Suppressor macrophage treated with lipopolysaccharide for 1 hour (primary cell): ENCODE measurements at places on chromosomes 2 and 18.

GRCh38 chr2:19426941-19427340 lies 68.5 kb upstream of the OSR1 start:
- no peak for DNase-seq

DNA sequence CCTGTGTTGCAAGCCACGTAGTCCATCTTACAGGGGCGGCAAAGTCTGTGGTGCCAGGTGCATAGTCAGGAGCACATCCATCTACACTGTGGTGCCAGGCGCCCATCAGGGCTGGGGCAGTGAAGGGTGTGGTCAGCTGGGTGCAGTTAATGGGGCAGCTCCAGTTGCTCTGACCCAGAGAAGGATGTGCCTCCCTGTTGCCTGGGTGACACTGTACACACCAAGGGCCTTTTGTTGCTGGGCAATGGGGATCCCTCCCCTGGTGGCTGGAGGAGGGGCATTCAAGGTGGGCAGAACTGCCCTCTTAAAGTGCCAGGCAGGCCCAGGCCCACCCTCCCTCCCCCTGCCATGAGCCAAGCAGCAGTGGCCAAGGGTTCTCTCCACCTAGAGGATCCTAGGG lies 28.3 kb upstream of the IMP4 start:
- DNase-seq = no peak

DNA sequence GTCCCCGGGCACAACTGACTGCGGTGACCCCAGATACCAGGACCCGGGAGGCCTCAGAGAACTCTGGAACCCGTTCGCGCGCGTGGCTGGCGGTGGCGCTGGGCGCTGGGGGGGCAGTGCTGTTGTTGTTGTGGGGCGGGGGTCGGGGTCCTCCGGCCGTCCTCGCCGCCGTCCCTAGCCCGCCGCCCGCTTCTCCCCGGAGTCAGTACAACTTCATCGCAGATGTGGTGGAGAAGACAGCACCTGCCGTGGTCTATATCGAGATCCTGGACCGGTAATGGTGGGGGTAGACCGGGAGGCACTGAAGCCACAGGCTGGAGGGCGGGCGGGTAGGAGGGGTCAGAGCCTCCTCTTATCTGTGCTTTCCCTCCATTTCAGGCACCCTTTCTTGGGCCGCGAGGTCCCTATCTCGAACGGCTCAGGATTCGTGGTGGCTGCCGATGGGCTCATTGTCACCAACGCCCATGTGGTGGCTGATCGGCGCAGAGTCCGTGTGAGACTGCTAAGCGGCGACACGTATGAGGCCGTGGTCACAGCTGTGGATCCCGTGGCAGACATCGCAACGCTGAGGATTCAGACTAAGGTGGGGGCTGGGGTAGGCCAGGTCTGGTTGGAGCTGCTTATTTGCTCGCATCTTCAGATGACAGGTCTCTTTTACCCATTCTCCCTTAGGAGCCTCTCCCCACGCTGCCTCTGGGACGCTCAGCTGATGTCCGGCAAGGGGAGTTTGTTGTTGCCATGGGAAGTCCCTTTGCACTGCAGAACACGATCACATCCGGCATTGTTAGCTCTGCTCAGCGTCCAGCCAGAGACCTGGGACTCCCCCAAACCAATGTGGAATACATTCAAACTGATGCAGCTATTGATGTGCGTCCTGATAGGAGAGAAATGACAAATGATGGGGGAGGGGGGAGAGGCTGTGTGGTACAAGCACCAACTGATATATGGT lies 780 bp downstream of the HTRA2 start:
- DNase-seq = peak; percentile 83

GRCh38 chr2:25132299-25132635 lies 36.1 kb downstream of the POMC start:
- DNase-seq = peak; percentile 28

DNA sequence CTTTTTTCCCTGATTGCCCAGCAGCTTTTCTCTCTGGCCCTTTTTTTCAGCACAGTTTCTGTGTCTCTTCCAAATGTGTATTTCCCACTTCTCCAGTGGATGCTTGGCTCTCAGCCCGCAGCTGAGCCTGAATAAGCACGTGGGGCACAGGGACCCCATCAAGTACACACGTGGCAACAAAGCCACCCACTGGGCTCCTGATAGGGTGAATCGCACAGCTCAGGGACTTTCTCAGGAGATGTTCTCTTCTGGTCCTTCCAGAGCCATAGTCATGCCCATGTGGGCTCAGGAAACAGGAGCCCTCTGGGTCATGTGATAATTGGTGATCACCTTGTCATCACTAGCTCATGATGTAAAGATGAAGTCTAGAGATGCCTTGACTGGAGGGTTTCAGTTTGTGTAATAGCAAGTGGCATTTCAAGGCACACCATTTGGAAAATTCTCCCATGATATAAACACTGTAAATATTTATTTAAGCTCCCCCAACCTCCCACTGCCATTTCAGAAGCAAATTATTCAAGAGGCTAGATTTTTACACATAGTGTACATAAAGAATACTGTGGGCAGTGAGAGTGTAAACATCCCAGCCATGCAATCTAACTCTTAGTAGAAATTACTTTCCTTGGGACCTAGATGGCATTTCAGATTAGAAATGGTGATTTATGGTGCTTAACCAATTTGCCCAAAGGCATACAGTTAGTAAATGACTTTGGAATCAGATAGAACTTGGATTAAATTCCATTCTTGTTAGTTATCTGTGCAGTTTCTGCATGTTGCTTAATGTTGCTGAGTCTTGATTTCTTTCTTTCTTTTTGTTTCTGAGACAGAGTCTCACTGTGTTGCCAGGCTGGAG lies 597.5 kb downstream of the SLC4A3 start:
- DNase-seq = no peak

DNA sequence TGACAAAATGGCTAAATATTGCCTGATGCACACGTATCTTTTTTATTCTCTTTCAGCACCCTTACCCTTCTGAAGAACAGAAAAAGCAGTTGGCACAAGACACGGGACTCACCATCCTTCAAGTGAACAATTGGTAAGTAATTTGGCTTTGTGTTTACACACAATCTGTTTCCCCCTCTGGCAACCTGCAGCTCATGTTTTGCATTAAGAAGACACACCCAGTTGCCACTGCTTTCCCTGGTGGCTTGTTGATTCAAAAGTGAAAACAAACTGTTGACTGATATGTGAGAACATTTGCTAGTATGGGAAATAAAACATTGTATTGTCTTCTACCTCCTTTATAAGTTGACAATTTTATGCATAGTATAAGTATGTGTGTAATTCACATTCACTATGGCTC lies 113.0 kb downstream of the MEIS1 start:
- no peak for DNase-seq

DNA sequence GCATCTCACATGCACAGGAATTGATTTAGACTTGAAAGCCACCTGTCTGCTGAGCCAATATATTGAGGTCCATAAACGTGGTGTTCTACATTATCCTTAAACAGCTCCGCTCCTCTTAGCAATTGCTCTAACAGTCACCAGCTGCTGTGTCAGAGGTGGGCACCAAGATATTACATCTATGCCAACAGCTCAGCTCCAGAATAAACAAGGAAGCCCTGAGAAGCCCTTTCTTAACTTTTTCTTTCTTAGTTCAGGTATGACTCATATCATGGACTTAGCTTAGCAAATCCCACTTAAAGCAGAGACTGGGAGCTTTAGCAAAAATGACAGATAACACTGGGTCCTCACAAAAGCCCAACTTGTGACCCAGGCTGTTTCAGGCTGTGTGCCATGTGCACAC lies 436.6 kb downstream of the IRS1 start:
- no peak for DNase-seq

GRCh38 chr2:121071034-121071504 lies 213.9 kb downstream of the TFCP2L1 start:
- DNase-seq = peak; percentile 59

GRCh38 chr2:9211496-9211895 lies 4.9 kb downstream of the ASAP2 start:
- no peak for DNase-seq
